ENCODE measurements at places on chromosomes 4 and X.

- no peak for DNase-seq
These were observed 93.5 kb downstream of the MGST2 start for GRCh38 chr4:139759097-139759496.

GRCh38 chr4:1522606-1523005, 116.4 kb upstream of the NKX1-1 start:
- DNase-seq = no peak

GRCh38 chrX:82961129-82961528, 547.0 kb upstream of the POU3F4 start:
- no peak for DNase-seq

DNA sequence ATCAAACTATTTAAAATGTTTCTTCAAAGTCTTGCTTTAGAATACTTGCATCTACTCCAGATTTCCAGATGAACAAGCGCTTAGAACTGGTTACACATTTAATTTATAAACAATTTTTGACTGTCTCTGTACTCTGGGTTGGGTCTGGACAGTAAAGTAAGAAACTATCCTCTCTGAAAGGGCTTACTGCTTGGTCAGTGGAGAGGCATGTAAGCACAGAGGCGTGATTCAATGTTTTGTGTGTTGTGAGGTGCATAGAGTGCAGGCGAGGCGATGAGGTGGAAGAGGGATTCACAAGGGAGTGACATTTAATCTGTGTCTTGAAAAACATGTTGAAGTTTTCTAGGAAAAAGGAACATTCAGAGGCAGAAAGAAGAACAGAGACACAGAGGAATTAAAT, 231.4 kb downstream of the VEGFC start:
- DNase-seq = no peak

- DNase-seq = no peak
These were observed 10.9 kb upstream of the RHOXF2 start for GRCh38 chrX:120147537-120147936.

GRCh38 chr4:147944670-147945260, 212.9 kb downstream of the ARHGAP10 start:
- no peak for DNase-seq

DNA sequence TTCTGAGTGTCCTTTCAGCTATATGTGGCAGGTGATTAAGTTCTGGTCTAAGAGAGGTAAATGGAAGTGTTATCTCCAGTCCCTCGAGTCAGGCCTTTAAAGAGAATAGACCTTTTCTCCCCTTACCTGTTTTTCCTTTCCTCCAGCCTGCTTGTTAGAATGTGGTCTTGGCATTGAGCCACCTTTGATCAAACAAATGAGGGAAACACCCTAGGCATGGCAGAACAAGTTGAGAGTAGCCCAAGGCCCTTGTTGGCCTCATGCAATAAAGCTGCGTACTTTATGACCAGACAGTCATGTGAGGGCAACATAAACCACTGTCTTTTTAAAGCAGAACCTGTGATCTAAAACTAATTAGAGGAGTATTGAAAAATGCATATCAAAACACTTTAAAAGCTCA, 13.2 kb upstream of the IL13RA2 start:
- DNase-seq = no peak

DNA sequence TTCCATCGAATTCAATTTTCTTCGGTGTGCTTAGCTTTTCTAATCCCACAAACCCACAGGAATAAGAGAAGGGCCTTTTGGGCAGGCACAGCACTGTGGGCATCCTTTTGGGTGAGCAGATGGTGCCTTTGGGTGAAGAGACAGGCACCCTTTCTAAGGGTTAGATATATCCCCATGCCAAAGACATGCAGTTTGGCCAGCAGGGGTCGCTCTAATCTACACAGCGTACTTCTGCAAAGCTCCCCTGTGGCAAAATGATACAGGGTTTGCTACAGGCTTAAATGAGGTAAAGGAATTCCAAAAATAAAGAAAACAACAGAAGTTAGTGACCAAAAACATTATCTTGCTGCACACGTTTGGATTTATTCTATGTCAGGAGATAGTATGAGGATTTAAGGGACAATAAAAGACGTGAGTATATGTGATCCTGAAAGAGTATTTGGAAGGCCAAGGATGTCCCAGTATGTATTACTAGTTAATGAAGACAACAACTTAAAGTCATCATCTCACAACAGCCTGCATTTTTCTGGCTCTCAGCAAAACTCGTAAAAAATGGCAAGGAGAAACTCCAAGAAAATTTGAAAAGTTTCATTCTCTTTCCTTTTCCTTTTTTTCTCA, 49.5 kb downstream of the PHEX start:
- peak; percentile 44 for DNase-seq

GRCh38 chrX:107563824-107564223, 64.5 kb upstream of the PRPS1 start:
- no peak for DNase-seq

DNA sequence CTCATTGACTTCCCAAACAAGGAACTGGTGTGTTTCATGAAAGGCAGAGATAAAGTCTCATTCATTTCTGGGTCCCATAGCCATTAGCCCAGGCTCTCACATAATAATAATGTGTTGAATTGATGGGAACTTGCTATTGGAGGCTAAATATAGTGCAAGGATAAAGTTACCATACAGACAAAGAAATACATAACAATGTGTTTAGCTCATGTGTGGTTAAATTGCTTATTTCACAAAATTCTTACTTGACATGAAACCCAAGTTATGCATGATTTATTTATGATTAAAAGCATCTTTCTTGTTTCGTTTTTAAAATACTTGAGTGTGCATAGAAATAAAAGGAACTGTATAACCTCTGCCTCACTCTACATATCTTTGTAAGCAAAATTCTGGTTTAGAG, 37.3 kb upstream of the LPAR4 start:
- no peak for DNase-seq

DNA sequence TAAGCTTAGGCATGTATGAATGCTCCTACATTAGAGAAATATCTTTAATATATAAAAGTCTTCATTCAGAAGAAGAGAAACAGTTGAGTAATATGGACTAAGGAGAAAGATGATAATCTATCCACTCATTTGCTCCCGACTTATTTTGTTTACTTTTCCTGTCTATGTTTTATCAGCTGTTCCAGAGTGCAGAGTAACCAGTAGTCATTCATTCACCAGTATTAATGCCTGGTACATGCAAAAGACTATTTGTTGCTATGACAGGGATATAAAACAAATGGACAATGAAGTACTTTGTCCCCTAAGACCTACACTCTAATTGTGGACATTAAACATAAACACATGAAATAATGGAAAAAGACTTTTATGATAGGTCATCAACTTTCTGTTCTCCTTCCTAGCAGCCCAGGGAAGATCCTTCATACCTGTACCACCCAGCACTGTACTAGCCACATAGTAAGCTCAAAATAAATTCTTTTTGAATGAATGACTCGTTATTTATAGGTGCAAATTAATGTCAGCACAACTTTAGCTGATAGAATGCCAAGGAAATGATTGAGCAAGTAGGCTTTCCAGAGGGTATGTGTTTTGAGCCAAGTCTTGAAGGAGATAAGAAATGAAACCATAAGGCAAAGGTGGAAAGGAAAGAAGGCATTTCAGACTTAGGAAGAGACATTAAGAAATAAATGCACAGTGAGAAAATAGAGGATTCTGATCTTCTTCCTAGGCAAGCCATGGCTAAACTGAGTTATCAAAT, 45.0 kb upstream of the IL13RA1 start:
- no peak for DNase-seq

GRCh38 chr4:63901304-63901703, 507.9 kb downstream of the TECRL start:
- DNase-seq = no peak

- no peak for DNase-seq
These were observed 173.4 kb downstream of the PAPSS1 start for GRCh38 chr4:107546638-107547037.

DNA sequence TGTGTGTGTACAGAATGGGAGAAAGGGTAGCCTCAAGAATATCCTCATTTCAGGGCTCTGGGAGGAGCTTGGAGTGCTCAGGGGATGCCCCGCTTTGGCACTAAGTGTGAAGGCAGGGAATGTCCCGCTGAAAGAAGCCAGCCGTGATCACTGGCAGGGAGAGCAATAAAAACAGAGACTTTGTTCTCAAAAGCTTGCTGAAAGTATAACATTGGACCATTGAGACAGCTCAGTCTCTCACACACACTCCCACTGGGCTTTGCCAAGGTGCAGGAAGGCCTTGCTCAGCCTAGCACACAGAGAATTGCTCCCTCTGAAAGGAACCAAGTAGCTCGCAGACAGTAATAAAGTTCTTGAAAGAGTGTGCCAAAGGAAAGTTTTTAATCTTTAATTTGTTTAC, 143.8 kb upstream of the SLITRK2 start:
- no peak for DNase-seq

DNA sequence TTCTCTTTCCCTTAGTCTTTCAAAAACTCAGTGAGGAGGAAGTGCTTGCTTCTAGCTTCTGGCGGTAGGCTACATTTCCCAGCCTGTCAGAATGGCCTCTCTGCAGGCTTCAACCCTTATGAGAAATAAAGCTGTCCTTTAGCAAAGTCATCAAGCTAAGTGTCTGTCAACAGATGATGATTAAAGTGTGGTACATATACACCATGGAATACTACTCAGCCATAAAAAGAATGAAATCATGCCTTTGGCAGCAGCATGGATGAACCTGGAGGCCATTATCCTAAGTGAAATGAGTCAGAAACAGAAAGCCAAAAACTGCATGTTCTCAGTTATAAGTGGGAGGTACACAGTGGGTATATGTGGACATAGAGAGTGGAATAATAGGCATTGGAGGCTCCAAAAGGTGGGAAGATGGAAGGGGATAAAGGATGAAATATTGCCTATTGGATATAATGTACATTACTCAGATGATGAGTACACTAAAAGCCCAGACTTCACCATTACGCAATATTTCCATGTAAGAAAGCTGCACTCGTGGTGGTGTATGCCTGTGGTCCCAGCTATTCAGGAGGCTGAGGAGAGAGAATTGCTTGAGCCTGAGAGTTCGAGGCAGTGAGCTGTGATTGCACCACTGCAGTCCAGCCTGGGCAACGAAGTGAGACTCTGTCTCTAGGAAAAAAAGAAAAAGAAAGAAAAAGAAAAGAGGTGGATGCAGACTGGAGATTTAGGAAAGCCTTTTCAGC, 7.9 kb downstream of the TRIM2 start:
- no peak for DNase-seq

GRCh38 chrX:3639236-3639635, 74.2 kb downstream of the PRKX start:
- no peak for DNase-seq

DNA sequence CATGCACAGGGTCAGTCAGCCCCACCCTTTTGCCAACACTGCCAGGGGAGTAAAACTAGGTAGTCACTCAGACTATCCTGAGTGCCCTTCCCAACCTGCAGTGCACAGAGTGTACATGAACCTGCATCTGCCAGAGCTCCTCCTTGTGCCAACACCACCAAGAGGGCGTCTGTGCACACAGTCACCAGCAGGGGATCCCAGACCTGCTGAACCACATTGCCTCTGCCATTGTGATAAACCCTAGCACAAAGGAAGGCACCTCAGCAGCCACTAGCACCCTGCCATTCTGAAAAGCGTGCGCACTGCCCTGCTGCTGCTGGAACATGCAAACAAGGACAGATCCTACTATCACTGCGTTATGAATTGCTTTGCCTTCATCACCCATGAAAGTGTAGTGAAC, 247.8 kb upstream of the POU3F4 start:
- no peak for DNase-seq

DNA sequence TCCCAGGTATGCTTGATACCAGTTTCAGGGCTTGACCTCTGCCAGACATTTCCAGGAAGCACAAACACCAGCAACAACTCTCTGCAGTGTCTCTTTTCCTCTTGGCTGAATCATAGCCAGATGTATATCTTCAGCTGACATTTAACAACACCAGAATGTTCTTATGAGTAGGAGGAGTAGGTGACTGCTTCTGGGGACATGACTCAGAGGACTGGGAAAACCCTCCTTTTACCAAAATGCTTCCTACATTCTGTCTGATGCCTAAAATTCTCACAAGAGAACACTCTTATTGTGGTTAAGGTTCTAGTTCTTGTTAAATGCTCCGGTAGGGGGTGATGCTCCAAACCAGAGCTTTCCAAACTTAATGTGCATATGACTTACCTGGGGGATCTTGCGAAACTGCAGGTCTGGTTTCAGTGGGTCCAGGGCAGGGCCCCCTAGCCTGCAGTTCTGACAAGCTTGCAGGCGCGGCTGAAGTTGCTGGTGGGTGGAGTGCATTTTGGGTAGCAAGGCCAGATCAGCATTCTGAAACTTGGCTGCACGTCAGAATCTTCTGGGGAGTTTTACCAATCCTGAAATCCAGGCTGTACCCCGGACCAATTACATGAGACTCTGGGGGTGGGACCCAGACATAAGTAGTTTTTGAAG, 329.3 kb upstream of the RPS6KA3 start:
- no peak for DNase-seq

DNA sequence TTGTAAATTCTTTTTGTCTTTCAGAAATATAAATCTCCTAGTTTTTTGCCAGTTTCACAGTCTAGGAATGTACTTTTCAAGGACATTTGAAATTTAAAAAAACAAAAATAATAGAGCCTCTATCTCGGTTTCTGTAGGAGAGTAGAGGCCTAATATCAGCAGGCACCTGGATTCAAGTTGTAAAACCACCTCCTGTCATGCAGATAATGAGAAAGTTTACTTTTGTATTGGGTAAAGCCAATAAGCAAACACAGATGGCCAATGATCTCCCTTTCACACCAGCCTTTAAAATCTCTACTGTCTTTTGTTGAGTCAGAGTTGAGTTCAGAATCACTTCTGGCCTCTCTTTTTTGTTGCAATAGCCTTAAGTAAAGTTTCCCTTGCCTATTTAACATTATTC, 1499.9 kb downstream of the PCDH18 start:
- DNase-seq = no peak

DNA sequence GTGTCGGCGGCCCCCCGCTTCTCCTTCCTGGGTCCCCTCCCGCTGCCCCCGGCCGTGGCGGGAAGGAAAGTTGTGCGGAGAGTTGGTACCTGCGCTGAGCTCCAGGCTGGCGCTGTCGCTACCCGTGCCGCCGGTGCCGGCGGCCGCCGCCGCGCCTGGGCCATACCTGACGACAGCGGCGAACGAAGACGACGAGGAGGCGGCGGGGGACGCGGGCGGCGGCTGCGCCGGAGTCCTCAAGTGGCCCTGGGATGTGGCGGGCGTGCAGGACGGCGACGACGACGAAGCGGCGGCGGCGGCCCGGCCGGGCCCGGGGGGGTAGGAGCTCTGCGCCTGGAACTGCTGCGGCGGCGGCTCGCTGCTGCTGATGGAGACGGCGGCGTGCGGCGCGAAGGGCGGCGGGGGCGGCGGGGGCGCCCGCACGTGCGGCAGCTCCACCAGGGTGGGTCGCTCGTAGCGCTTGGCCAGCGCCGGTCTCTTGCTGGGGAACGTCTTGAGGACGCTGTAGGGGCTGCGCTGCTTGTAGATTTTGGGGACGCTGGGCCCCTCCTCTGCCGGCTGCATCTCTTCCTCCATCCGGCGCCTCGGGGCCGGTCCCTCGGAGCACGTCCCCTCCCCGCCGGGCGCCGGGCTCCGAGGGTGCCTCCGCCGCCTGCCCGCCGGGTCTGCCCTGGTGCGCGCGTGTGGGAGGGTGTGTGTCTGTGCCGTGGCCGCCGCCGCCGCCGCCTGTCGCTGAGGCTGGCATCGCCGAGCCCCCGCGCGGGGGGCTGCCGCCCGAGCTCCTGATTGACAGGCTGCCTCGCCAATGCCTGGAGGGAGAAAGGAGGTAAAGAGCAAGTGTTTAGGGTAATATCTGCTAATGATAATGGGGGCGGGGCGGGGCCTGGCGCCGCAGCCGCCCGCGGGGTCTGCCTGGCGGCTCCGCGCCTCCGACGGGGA, 618 bp downstream of the BEND4 start:
- no peak for DNase-seq

- no peak for DNase-seq
These were observed 17.3 kb upstream of the TBC1D14 start for GRCh38 chr4:6892190-6892908.

GRCh38 chrX:129565046-129565650, 25.1 kb downstream of the OCRL start:
- no peak for DNase-seq

Data from T-helper 9 cell (primary cell).